ENCODE measurements at places on chromosomes 6 and 20.

- no peak for DNase-seq
These were observed 22.0 kb downstream of the FAM83B start for GRCh38 chr6:54868556-54868955.

- DNase-seq, result no peak
These were observed 163.4 kb downstream of the UBE3D start for GRCh38 chr6:82902290-82902689.

DNA sequence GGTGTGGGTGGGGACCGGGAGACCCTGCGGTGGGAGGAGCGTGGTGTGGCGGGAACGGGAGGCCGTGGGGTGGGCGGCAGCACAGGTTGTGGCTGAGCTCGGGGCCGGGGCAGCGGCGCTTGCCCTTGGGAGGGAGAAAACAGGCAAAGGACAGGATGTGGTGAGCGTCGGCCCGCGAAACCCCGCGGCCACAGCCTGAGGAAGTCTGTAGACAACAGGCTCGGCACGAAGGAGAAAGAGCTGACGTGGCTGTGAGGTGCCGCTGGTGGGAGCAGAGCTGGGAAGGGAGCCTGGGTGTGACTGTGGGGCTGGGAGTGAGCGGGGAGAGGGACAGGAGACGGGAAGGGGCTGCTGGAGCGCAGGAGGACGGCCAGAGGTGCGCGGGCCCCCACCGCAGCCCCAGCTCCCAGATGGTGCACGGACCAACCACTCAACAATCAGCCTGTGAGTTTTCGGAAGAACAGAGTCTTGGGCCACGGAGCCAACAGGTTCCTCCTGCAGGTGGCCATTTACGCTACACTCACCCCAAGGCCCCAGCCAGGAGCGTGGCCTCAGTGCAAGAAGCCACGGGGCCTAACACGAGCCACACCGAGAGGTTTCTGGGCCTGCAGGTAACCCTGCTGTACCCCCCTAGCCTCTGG, 202.8 kb downstream of the DLL1 start:
- DNase-seq, result no peak

GRCh38 chr6:45661661-45662060, 283.9 kb upstream of the SUPT3H start:
- DNase-seq, result no peak

- no peak for DNase-seq
These were observed 57.4 kb upstream of the SLCO4A1 start for GRCh38 chr20:62584671-62585460.

- no peak for DNase-seq
These were observed 84.6 kb upstream of the PROKR2 start for GRCh38 chr20:5401277-5401875.

DNA sequence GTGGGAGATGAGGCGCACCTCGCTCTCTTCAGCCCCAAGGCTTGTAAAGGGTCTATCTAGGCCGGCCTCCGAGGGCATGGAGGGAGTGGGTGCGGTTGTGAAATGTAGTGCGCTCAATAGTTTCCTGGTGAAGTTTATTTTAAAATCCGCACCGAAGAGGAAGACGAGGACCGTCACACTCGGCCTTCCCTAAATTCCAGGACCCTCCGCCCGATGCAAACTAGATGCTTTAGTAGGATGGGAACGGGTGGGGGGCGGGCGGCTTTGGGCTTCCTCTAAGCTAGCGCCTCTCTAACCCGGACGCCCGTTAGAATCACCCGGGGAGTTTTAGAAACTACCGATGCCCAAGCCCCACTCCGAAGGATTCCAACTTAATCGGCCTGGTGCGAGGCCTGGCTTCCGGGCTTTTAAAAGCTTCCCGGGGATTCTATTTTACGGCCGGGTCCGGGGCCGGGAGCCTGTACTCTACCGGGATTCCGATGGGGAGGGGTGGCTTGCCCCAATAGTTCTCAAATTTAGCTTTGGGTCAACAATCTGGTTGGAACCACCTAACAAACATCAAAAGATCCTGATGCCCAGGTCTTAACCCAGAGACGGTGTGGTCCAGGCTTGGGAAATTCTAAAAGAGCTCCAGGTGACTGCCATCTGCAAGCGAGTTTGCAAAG, 548 bp upstream of the BCAS4 start:
- no peak for DNase-seq

DNA sequence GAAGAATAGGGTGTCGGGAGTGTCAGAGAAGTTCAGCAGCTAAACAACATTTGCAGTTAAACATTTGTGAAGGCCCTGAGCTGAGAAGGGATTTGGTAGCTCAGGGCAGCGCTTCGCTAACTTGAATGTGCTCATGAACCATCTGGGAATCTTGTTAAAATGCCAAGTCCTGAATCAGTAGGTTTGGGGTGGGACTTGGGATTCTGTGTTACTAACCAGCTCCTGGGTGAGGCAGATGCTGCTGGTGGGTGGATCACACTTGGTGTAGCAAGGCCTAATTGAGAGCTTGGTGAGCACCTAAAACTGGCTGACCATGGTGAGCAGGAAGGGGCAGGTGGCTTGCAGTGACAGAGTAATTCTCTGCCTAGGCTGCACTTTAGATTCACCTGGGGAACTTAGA, 5.9 kb downstream of the PTPRA start:
- no peak for DNase-seq
